ENCODE measurements at places on chromosomes 11 and 22. TPM values are rescaled to one million over a fixed set of nuclear protein-coding genes. Genes with fewer than 3 reads are reported as not detected.

GRCh38 chr11:68528630-68529029 is 68.1 kb downstream of the PPP6R3 start:
- no peak for DNase-seq

GRCh38 chr22:19124377-19124776 is 2.2 kb upstream of the DGCR2 start:
- DNase-seq = no peak

DNA sequence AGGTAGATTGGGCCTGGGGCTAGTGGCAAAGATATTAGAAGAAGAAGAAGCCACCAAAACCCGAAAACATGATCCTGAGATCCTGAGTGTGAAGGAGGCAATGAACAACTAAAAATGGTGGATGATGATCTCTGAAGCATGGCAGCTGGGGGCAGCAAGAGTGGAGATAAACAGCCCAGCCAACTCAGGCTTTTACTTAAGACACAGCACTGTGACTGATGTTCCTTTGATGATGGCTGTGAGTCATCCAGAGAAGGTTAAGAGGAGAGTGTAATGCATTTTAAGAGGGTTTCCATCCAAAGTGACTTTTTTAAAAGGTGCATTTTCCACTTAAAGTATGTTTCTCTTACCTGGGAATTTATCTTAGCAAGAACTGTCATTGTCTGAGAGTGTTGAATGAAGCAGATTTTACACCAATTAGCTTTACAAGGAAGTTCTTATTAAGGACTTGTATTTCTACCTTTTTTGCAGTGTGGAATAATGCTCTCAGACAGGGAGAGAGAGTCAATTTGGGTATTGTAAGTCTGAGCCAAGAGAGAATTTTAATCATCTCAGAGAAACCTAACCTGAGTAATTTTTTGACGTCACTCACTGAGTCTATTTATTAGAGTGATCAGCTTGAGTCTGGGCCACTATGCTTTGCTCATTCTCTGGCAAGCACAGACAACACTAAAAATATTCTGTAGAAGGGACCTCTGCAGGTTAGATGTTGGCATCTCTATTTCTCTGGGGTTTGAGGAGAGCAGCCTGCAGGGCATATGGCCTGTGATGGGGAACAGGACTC is 14.1 kb upstream of the CALCB start:
- no peak for DNase-seq

DNA sequence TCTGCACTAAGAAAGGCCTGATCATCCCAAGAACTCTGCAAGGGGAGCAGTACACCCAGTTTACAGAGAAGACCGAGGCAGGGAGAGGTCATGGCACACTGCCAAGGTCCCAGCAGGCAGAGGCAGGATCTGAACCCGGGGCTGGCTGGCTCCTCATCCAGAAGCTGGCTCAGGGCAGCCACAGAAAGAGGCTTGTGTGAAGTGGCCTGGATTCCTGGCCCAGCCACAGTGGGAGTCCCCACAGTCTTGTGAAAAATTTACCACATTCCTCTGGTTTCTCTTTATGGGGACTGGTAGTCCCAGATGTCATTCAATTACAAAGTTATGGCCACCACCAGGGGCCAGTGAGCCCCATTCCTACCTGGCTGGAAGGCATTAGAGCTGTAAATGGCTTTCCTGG is 440.5 kb downstream of the MIAT start:
- DNase-seq = peak; percentile 56

CASP5 gene
- 0.23 TPM for total RNA-seq

RAB38 gene
- 1.4 TPM for total RNA-seq
